ENCODE measurements at places on chromosomes 5 and 9. TPM values are rescaled to one million over a fixed set of nuclear protein-coding genes. Genes with fewer than 3 reads are reported as not detected.

Gene PCDHGA12
- total RNA-seq, result 2.0 TPM

Gene SLC27A6
- total RNA-seq, result 7.6 TPM

Gene GADD45G
- 1.8 TPM for total RNA-seq

Gene LECT2
- not detected for total RNA-seq

Gene SPINK4
- total RNA-seq, result not detected

Gene PCDHB13
- total RNA-seq, result 2.7 TPM

GRCh38 chr5:72848474-72849428 lies 32.3 kb downstream of the TNPO1 start:
- DNase-seq, result no peak

DNA sequence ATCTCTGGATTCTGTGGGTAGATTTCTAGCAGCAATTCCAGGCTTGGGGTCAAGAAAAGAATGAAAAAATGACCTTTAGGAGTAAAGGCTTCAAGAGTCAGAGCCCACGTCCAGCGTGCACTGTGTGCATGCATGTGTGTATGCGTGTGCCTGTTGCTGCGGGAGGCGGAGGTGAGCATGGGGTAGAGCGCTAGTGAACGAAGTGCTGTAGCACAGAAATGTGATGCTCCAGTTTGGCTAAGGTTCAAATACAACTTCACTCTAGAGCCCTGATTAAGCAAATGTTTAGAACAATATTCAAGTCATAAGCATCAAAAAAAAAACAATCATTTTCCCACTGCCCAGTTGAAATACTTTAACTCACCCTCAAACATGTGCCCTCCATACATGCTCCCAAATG lies 403.9 kb downstream of the ZNF608 start:
- no peak for DNase-seq

GRCh38 chr5:124866355-124867136 lies 120.1 kb upstream of the ZNF608 start:
- DNase-seq, result no peak

DNA sequence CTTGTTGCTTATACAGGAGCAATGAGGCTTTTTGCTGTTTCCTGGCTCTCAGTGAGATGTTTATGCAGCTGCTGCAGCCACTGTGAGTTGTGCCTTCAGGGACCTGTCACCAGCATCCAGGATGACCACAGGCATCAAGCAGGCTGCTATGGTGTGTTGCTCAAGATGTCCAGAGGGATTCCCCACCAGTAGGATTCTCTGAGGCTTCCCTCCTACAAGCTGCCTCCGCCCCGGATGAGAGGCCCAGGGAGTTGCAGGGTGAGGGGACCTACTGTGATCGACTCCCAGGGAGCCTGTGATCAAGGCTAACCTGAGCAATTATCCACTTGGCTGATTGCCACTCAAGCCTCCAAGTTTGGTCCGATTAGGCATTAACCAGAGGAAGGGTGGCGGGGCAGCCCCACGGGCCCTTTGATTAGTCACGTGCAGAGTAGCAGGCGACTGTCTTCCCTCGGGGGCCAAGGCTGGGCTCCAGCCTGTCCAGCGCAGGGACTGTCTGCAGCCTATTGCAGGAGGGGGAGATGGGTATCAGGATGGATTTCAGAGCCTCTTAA lies 1.8 kb upstream of the FAT2 start:
- DNase-seq, result no peak

GRCh38 chr5:108233617-108234155 lies 148.2 kb downstream of the FBXL17 start:
- DNase-seq, result no peak

GRCh38 chr5:50697739-50698138 lies 31.3 kb downstream of the PARP8 start:
- no peak for DNase-seq

Measured in esophagus squamous epithelium (tissue), 5 donors.